ENCODE measurements at places on chromosomes 6 and 20.

DNA sequence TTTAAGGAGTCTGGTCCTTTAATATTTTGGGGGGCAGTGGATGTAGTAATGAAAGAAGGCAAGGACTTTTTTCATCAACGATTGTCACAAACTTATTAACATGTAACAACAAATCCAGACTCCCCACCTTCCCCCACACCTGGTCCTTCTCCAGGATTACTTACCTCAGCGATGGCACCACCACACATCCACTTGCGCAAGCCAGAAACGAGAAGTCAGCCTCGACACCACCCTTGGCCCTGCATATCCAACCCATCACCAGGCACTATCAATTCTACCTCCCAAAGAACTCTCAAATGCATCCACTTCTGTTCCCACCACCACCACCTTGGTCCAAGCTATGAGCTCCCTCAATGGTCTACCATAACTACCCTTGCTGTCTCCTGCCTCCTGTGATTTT, 6.6 kb downstream of the EZR start:
- no peak for DNase-seq
- H3K27me3 ChIP-seq = no peaks in the 10 kb centered on the region

- H3K27ac ChIP-seq = 0 out of 2 replicates have a peak overlapping the region, but pooled peaks have one; percentile 29
- H3K36me3 ChIP-seq = peaks cover 31% of the 10 kb centered on the region
- DNase-seq = no peak
- peaks cover 15% of the 10 kb centered on the region for H3K4me1 ChIP-seq
- no peaks in the 10 kb centered on the region for H3K27me3 ChIP-seq
- no peak overlapping the region for H3K4me3 ChIP-seq
Measured at GRCh38 chr20:37244572-37244957, 17.0 kb downstream of the GHRH start.

GRCh38 chr20:58709703-58710039, 17.1 kb downstream of the NPEPL1 start:
- H3K36me3 ChIP-seq = no peaks in the 10 kb centered on the region
- no peak for DNase-seq
- H3K27me3 ChIP-seq = no peaks in the 10 kb centered on the region
- H3K4me3 ChIP-seq = no peak overlapping the region

GRCh38 chr6:44732243-44732642, 344.7 kb downstream of the CDC5L start:
- DNase-seq = no peak
- no peak overlapping the region for H3K27ac ChIP-seq
- no peaks in the 10 kb centered on the region for H3K36me3 ChIP-seq
- H3K4me3 ChIP-seq = no peak overlapping the region
- H3K4me1 ChIP-seq = no peaks in the 10 kb centered on the region

- DNase-seq = no peak
- H3K27ac ChIP-seq = no peak overlapping the region
- H3K27me3 ChIP-seq = no peaks in the 10 kb centered on the region
- H3K4me3 ChIP-seq = no peak overlapping the region
- peaks cover 7% of the 10 kb centered on the region for H3K36me3 ChIP-seq
Measured at GRCh38 chr6:89840538-89840937, 10.9 kb downstream of the CASP8AP2 start.

DNA sequence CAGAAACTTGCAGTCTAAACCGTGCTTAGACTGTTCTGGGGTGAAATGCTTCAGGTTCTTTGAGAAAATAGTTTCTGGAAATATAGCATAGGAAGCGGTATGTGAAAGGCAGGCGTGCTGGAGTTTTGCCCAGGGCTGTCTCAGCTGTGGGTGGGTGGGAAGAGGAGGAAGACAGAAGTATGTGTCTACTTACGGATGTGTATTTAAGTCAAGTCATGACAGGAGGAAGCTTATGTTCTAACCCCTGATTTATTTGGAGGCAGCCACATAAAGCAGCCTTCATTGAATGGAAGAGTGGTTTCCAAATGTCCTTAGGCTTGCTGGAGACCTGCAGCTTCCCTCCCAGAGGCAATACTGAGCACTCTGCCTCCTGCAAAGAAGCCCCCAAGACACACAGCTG, 345.8 kb upstream of the PRND start:
- no peaks in the 10 kb centered on the region for H3K36me3 ChIP-seq
- H3K27me3 ChIP-seq = no peaks in the 10 kb centered on the region
- DNase-seq = no peak
- H3K4me1 ChIP-seq = no peaks in the 10 kb centered on the region
- H3K27ac ChIP-seq = no peak overlapping the region

GRCh38 chr6:56841751-56842150, 113.2 kb upstream of the BEND6 start:
- no peak for DNase-seq
- no peaks in the 10 kb centered on the region for H3K27me3 ChIP-seq
- peak overlapping the region; percentile 91 for H3K4me3 ChIP-seq
- H3K27ac ChIP-seq = no peak overlapping the region

GRCh38 chr20:10565191-10565921, 108.4 kb downstream of the JAG1 start:
- no peak for DNase-seq
- no peaks in the 10 kb centered on the region for H3K27me3 ChIP-seq
- no peak overlapping the region for H3K4me3 ChIP-seq
- no peaks in the 10 kb centered on the region for H3K4me1 ChIP-seq
- H3K36me3 ChIP-seq = no peaks in the 10 kb centered on the region

DNA sequence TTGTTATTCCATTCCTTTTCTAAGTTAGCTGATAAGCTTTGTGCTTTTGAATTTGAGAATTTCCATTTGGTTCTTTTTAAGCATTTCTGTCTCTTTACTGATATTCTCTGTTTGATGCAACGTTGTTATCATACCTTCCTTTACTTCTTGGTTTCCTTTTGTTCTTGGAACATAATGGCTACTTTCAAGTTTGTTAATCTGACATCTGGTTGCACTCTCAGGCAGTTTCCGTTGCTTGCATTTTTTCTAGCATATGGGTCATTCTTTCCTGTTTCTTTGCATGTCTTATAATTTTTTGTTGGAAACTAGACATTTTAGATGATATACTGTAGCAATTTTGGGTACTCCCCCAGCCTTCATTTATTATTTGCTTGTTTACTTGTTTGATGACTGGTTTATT, 12.5 kb downstream of the CDC5L start:
- no peak for DNase-seq
- H3K27me3 ChIP-seq = no peaks in the 10 kb centered on the region
- peaks cover 19% of the 10 kb centered on the region for H3K36me3 ChIP-seq
- no peaks in the 10 kb centered on the region for H3K4me1 ChIP-seq
